ENCODE measurements at places on chromosomes 2 and 18.

GRCh38 chr2:73985308-73986084 is 786 bp downstream of the TET3 start:
- DNase-seq: peak; percentile 53

GRCh38 chr18:53567929-53568574 is 656.4 kb downstream of the MBD2 start:
- DNase-seq: no peak

DNA sequence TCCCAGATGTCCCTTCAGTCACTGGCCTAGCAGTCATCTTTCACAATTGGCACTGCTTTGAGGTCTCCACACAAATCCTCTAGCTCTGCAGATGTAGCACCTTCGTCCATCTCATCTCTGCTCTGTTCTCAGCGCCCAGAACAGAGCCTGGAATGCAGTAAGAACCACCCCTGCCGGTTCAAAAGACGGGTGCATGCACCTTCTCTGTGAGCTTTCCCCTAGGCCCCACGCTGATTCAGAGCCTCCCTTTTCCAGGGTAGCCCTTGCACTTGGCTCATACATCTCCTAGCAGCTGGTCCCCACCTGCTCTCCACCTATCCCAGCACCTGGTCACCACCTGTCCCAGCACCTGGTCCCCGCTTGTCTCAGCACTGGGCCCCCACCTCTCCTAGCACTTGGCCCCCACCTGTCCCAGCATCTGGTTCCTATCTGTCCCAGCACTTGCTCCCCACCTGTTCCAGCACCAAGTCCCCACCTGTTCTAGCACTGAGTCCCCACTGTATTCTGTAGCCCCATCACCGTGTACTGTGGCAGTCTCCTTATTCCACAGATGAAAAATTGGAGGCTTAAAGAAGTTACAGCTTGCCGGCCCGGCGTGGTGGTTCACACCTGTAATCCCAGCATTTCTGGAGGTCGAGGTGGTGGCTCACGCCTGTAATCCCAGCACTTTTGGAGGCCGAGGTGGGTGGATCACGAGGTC is 4.7 kb upstream of the KCNF1 start:
- no peak for DNase-seq

DNA sequence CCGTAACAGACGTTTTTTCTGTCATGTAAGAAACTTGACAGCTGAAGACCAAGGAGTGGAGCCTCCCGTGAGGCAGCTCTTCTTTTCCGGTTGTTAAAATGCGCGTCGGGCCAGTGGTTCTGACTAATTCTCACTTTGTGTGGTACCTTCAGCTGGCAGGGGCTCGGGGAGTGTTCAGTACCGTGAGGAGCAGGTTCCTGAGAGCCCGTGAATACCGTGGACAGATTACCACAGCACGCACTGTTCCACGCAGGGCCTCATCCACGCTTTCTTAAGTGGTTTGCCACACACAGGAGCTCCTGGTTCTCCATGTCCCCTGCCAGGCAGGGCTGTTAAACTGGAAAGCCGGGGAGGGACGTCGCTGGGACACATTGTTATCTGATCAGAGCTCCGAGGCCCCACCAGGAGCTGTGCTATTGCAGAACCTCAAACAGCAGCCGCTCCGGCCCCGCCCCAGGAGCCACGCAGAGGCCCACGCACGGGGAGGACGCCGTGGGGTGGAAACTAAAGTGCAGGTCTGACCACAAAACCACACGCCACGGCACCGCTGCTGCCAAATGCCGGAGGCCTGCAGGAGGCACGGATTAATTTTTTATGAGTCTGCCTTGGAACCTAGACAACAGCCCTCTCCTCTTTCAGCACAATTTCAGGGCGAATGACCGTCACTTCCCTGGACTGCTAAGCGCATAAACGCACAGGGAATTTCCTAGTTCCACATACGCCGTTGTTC is 43.3 kb downstream of the NFATC1 start:
- no peak for DNase-seq

- no peak for DNase-seq
These were observed 273.1 kb downstream of the TSN start for GRCh38 chr2:122028371-122029100.

DNA sequence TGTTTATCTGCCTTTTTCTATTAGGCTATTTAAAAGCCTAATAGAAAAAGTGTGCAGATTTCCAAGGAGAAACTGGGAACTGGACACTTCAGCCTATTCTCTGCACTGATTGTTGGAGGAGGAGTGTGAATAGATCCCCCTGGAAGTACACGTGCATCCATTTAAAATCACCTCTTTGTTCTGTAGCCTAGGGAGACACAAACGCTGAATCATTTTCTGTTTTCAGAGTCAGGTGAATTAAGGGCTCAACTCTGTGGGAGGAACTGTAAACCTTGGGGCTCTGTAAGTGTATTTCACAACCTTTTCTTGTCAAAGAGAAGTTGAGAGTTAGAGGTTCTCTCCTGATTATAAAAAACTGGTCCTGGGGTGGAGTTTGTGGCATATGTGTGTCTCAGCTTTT is 159.7 kb downstream of the SPAG16 start:
- no peak for DNase-seq

GRCh38 chr2:133025004-133025403 is 355.0 kb upstream of the LYPD1 start:
- no peak for DNase-seq

DNA sequence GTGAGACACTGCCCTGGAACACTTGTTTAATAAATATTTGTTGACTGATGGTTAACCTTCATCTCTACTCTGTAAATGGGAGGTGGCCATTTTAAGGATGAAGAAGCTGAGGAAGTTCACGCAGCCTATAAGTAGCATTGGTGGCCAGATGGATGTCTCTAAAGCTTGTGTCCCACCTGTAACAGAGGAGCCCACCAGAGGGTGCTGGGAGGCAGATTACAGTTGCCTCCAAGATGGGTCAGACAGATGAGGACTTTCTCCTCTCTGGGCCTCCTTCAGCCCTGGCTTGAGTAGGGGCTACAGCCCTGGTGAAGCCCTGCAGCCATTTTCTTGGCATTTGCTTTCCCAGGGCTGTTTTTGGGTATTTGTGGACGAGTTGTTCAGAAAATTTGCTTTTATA is 45.0 kb upstream of the MCFD2 start:
- DNase-seq: no peak

- DNase-seq: no peak
These were observed 50.6 kb upstream of the GPC1 start for GRCh38 chr2:240384711-240385450.

DNA sequence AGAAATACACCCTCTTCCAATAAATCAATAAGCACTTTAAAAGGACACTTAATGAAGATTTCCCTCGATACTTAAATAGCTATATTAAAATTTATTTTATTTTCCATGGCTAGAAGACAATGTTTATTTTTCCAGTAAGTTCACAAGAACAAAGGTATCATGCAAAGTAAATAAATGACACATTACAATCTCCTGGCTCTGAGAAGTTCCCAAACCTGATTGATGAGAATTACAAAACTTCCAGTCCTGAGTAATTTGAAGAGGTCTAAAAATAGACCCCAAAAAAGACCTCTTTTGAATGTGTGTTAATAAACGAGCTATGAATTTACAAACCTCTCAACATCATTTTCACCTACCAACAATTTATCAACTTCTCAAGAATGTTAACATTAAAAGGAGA is 1.5 kb upstream of the PEX13 start:
- DNase-seq: no peak

DNA sequence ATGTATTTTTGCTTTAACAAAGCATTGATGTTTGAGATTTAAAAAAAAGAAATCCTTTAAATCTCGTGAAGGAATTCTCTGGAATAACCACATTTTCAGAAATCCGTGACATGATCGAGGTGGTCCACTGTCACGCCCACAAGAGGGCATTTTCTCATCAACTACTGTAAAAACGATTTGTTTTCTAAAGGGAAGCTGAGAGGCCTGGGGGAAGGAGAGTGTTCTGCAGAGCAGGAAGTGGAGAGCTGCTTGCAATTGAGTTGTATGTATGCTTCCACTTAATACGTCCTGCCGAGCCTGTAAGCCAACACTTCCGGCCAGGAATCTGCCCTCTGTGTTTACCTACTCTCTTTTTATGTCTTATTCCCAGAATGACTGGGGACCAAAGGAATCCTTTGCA is 19.4 kb downstream of the KLHL29 start:
- DNase-seq: no peak

GRCh38 chr2:176082824-176083751 is 674 bp downstream of the EVX2 start:
- no peak for DNase-seq

DNA sequence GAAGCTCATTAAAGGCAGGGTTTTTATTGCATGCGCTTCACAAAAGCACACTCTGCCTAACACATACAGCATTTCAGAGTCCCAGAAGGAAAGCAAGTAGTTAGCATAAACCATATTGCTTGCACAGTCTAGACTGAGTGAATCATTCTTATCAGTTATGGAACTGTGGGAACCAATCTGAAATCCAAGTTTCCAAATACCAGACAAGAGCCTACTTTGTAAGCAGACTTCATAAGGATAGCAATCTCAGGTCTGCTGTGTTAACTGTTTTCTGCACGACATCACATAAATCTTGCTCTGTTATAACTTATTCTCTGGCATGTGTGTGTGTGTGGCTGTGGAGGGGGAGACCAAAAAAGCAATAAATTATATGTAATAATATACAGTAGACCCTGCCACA is 608.1 kb upstream of the REG3G start:
- DNase-seq: no peak

GRCh38 chr2:37148325-37148724 is 8.5 kb downstream of the EIF2AK2 start:
- no peak for DNase-seq

DNA sequence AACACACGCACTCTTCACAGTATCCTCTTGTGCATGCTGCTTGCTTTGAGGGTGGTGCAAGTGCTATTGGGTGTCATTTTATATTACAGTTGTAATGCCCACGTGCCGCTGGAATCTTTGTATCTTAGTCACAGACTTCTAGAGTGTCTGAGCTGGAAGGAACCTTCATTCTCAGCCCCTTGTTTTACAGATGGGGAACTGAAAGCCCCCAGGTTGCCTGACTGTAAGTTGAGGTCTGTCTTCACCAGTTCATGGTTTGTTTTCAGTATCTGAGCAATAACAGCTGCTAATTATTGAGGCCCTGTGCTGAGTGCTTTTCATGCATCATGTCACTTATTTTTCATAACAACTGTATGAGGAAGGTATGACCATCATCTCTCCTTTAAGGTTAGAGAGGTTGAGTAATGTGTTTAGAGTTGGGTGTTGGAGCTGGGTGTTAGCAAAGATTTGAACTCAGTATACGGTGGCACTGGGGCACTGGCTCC is 77.0 kb downstream of the PRKCE start:
- no peak for DNase-seq

- DNase-seq: no peak
These were observed 76.6 kb downstream of the OSBPL1A start for GRCh38 chr18:24321071-24321470.

DNA sequence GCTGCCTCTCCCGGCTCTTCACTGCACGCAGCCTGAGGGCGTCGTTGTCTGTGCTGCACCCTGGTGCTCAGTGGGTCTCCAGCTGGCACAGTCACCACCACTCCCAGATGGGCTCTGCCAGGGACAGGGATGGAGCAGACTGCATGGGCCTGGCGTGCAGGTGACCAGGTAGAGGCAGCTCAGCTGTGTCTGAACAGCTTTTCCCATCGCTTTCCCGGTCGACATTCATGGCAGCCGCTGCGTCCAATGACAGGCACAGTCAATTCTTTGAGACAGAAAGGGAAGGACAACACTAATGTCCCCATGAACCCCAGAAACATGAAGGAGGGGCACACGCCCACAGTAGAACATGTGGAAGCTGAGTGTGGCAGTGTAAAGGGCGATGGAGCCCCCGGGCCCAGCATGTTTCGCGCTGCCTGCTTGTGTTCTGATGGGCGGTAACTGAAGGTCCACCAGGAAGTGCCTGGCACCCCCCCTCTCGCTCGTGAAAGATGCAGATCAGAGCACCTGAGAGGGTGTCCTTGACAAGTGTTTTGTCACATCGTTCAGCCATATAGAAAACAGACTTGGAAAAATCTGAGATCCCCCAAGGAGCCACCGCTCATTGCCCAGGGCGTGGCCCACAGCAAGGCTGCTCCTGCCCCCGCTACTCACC is 122.4 kb downstream of the NFATC1 start:
- no peak for DNase-seq

GRCh38 chr2:28166956-28167355 is 225.7 kb upstream of the FOSL2 start:
- no peak for DNase-seq

- no peak for DNase-seq
These were observed 7.9 kb upstream of the TMX3 start for GRCh38 chr18:68722821-68723220.

- DNase-seq: no peak
These were observed 22.4 kb upstream of the UGP2 start for GRCh38 chr2:63819256-63819655.

- DNase-seq: no peak
These were observed 557.6 kb upstream of the FANCL start for GRCh38 chr2:58798676-58799208.

- no peak for DNase-seq
These were observed 27.3 kb downstream of the LAMA3 start for GRCh38 chr18:23716516-23716915.

DNA sequence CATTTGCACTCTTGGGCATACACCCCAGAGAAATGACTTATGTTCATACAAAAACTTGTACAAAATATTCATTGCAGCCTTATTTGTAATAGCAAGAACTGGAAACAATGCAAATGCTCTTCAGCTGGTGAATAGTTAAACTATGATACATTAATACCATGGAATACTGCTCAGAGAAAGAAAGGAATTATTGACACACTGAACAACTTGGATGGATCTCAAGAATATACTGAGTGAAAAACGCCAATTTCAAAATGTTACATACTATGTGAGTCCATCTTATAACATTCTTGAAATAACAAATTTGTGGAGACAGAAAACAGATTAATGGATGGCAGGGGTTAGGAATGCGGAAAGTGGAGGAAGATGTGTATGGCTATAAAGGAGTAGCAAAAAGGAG is 17.2 kb downstream of the LNPK start:
- no peak for DNase-seq

DNA sequence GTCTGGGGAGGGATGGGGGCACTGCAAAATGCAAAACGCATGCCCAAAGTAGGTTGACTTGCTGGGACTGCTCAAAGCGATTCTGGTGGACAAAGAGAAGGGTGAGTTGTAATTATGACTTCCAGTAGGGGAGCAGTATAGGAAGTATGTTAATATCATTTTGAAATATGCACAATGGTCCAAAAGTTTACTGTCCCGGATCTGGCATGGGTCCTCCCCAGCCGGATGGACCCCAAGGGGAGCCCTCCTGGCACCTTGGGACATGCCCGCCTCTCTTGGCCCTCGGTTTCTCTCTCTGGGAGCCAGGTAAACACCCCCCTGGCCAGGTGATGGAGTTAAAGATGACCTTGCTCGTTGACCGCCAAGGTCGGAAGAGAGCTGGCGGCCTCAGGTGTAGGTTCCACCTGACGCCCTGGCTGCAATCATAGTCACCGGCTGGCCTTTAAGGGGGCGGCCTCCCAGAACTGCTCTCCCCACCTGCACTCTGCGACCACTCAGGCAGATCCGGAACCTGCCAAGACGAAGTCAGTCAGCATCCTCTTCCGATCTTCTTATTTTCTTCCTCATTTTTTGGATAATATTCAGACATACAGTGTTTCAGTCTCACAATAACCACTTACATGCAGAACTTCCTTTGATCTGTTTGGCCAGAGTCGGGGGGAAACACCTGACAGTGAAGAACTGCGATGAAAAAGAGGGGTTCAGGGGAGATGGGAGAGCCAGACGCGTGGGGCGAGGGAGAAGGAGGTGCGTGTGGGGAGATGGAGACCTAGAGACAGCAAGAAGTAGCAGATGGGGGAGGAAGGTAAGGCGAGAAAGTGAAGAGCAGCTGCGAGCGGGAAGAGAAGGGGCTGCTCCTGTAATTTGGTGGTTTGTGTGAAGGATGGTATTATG is 148.3 kb downstream of the MEIS1 start:
- DNase-seq: no peak
